Stimulated activated CD8-positive, alpha-beta memory T cell treated with anti-CD3 and anti-CD28 coated beads, Interleukin-15, amount 100 ng/mL, for 48 hours (primary cell): ENCODE measurements at places on chromosomes 3 and 15.

DNA sequence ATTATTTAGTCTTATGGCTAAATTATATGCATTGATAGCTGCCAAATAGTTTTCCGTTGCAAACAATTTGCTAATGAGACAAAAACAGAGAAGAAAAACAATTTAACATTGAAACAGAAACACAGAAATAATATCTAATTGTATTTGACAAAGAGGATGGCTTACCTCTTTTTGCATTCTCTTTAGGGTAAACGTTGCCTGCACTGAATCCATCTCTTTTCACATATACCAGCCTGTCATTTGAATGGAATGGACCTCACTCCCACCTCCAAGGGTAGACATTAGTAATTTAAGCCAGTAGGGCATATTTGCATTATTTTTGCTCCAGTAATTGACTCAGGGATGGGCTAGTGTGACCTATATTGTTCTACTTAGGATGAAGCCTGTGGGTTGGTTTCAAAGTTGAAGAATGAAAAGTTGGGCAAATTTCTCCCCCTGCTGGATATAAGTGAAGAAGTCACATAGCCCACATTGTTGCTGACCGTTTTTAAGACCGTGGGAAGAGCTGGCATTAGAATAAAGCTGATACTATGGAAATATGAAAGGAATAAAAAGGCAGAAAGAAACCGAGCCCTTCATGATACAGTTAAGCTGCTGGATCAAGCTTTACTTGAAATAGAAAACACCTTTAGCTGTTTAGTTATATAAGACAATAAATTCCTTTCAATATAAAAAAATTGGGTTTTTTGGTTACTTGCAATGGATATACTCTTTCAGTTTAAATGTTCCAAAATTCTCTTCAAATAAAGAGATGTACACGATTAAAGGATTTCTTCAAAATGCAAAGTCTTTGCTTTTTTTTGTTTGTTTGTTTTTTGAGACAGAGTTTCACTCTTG lies 26.9 kb downstream of the PIERCE2 start:
- DNase-seq: no peak

GRCh38 chr15:70596354-70597055 lies 166.9 kb downstream of the UACA start:
- DNase-seq: no peak

GRCh38 chr3:193389335-193389734 lies 10.8 kb upstream of the ATP13A5 start:
- no peak for DNase-seq

- no peak for DNase-seq
Measured at GRCh38 chr15:70321172-70321819, 223.6 kb upstream of the TLE3 start.

DNA sequence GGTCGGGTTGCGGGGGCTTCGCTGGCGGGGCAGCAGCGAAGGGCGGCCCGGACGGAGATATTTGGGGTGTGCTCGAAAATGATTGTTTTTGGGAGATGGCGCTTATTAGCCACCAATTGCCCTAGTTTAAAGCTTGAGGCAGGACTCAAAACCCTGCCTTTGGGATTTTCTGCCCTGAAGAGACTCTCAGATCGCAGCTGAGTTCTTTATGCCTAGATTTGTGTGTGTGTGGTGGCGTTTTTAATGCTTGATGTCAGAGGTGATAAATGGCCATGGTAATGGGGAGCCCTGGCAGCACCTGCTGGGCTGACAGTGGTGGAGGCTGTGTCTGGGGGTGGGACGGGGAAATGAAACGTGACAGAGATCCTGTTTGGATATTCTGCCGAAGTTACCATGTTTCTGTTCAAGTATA lies 604 bp downstream of the KCTD6 start:
- DNase-seq: no peak

- DNase-seq: no peak
Measured at GRCh38 chr3:66019896-66020295, 18.8 kb downstream of the MAGI1 start.

DNA sequence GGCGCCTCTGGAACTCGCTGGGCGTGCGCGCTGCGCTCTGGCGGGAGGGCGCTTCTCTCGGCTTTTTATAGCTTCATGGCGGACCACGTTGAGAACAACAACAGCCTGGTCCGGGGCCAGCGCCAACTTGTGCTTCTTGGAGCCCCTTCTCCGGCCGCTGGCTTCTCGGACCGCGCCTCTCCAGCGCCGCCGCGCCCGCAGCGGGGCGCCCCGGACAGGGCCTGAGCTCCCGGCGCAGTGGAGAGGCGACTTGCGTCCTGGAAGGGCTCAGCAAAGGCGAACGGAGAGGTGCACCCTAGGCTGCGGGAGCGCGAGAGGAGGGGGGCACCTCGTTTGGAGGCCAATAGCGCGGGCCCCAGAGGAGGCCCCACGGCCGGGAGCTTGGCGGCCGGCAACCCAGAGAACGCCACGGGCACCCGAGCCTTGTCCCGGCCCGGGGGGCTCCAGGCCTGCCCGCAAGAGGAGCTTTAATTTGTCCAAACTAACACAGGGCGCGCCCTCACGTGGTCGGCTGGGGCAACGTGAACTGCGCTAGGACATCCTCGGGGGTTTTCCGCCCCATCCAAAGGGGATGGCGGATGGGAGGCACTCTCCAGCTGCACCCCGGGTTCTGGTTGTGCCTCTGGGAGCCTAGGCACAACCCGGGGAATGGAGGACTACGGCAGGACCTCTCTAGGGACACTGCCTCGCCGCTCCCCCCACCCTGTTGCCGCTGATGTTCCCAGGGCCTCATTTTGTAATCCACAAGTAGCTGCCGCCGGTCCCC lies 37.8 kb downstream of the HMCES start:
- DNase-seq: peak; percentile 72

GRCh38 chr3:13884851-13885703 lies 5.2 kb upstream of the WNT7A start:
- DNase-seq: no peak

DNA sequence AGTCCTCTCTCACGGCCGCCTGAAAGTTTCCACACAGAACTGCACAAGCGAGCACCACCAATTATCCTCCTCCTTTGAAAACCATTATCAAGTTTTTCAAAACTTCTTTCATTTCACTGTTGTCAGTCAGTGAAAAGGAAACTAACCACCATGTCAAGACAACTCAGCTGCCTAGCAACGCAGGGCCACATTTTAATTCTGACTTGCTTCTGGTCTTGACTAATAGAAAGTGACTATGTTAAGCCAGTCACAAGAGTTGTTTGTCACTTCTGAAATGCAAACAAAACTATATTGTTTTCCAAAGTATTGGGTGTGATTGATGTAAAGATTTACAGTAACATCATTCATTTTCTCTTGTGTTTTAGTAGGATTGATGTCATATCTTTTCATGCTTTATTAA lies 612.8 kb upstream of the AGTR1 start:
- DNase-seq: no peak

DNA sequence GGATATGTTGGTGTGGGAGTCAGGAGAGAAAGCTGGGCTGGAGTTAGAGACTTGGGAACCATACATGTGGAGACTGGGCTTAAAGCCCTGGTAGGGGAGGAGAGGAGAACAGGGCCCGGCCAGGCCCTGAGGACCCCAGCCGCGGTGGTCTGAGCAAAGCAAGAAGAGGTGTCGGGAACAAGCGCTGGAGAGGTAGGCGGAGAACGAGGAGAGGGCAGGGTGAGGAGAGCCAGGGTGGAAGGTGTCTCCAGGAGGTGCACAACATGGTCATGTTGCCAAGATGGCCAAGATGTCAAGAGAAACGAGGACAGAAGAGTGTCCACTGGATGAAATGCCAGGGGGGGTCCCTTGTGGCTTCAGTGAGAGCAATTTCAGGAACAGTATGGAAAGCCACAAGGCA lies 5.5 kb downstream of the CHAC1 start:
- no peak for DNase-seq

- DNase-seq: no peak
Measured at GRCh38 chr3:112605285-112605684, 35.7 kb downstream of the CCDC80 start.
